Neural crest cell (in vitro differentiated cells): ENCODE measurements at places on chromosomes 2 and 18. TPM values are rescaled to one million over a fixed set of nuclear protein-coding genes. Genes with fewer than 3 reads are reported as not detected.

GRCh38 chr18:58492891-58493469, 135.9 kb downstream of the ALPK2 start:
- no peak for DNase-seq

DNA sequence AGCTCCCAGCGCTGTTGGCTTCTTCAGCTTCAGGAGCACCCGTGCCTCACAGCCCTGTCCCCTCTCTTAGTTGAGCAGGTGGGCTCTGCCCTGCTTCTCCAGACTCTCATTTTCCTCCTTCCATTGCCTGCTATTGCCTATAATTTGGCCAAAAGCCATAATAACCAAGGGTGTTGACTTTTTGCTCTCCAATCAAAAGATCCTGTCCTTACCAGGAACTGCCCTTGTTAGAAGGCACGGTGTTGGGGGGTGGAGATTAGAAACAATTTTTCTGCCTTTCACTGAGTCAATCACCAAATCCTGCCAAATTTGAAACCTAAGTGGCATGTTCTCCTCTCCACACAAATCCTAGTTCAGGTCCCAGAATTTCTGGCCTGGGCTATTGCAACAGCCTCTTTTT, 16.7 kb upstream of the PDIA6 start:
- DNase-seq: no peak

DNA sequence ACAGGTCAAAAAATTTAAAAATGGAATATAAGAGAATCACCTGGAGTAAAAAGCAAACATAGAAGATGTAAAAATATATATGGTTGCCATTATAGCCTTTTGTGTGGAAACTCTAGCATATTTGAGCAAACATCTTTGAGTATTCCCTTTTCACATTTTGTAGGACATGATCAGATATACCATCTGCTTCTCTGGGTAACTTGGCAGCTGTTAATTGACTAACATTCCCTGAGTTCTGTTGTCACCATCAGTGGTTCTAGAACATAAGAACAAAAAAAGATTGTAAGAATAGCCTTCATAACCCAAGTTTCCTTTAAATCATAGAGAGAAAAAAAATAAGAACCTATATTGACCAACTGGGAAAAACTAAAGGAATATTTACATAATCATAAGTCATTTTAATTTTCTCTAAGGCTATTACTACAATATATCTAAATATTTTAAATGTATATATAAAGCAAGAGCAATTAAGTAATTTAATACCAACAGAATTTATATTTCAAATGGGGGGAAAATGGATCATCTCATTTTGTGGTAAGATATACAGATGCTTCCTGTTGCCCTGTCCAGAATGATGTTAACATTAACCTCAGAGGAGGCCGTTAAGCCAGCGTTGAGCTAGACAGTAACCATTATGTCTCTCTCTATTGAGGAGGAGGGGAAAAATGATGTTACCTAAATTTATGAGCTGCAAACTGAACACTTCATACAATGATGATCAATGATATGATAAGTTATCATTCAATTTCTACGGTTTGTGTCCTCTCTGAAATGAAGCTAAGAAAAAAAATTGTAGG, 9.8 kb upstream of the INO80D start:
- no peak for DNase-seq

GRCh38 chr2:127032621-127033020, 74.3 kb downstream of the BIN1 start:
- DNase-seq: no peak

GRCh38 chr2:37180006-37180639, 8.3 kb downstream of the SULT6B1 start:
- DNase-seq: no peak

- no peak for DNase-seq
Observed at GRCh38 chr2:70477441-70477844, 76.2 kb downstream of the TGFA start.

DNA sequence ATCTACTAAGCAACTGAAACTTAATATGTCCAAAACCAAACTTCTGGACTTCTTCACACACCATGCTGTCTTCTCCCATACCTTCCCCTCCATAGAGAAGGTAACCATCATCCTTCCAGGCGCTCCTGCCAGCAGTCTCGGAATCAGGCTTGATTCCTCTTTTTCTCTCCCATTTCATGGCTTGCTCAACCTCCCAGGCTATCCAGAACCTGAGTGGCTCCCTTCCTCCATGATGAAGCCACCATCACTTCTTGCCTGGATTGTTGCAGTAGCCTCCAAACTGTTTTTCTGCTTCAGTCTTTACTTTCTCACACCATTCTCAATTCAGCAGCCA, 40.1 kb upstream of the NDUFV2 start:
- no peak for DNase-seq

GRCh38 chr2:43178602-43179542, 47.5 kb downstream of the ZFP36L2 start:
- no peak for DNase-seq

DNA sequence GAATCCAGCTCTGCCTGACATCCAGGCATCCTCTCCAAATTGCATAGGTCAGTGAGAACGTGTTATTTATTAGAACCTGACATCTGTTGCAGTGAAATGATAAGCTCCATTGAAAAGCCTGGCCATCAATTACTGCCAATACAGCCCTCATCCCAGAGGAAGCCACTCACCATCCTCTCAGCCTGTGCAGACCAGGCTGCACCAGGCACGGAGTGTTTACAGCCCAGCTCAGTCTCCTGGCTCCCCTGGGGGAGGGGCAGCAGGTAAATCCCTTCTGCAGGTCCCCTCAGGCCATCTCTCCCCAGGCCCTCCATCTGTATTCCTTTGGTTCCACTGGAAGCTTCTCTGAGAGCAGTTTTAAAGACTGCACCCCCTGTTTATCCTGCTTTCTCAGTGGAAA, 82.6 kb upstream of the FOSL2 start:
- DNase-seq: no peak

DNA sequence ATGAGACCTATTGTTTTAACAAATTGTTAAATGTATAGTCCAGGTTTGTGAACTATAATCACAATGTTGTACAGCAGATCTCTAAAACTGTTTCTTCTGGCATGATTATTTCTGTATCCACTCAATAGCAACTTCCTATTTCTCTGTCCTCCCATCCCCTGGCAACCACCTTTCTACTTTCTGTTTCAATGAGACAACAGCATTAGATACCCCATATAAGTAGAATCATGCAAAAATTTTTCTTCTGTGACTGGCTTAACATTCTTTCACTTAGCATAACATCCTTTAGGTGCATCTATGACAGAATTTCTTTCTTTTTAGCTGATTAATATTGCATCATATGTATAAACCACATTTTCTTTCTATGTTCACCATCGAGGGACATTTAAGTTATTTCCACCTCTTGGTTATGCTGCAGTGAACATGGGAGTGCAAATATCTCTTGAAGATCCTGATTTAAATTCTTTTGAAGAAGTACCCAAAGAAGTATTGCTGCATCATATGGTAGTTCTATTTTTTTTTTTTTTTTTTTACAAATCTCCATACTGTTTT, 713.5 kb downstream of the LRP1B start:
- no peak for DNase-seq

DNA sequence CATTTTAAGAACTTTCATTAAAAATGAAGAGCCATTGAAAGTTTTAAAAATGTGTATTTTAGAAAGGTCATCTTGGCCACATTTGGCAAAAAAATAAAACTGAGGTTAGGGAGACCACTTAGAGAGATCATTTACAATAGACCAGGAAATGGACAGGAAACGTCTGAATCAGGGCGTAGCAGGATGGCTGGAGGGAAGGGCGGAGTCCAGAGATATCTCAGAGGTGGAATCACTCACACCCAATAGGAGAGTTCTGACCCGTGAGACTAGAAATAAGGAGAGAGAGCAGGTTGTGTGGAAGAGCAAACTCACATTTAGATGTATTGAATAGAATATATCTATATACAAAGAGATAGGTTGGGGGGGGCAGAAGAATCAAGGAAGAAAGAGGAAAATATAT, 373.4 kb downstream of the METTL4 start:
- no peak for DNase-seq

The CREG2 gene
- total RNA-seq: 0.63 TPM in 1 of 2 replicates, not detected in the other

The EML6 gene
- total RNA-seq: 7.4 and 8.1 TPM in 2 replicates

The LRRTM4 gene
- total RNA-seq: 10.1 and 10.6 TPM in 2 replicates

The TBC1D8 gene
- 7.8 and 8.8 TPM in 2 replicates for total RNA-seq

The EMILIN2 gene
- 16.0 and 19.2 TPM in 2 replicates for total RNA-seq

The TCF23 gene
- total RNA-seq: not detected in 2 replicates

The OTOS gene
- total RNA-seq: not detected in 2 replicates

The RPL37A gene
- 3,339 and 3,393 TPM in 2 replicates for total RNA-seq

The MAP3K19 gene
- total RNA-seq: not detected in 2 replicates

The PROM2 gene
- total RNA-seq: 1.8 and 2.7 TPM in 2 replicates

The MC2R gene
- not detected in 2 replicates for total RNA-seq

The DNAH6 gene
- 2.3 and 2.8 TPM in 2 replicates for total RNA-seq

The OTX1 gene
- total RNA-seq: 12.4 and 15.1 TPM in 2 replicates
